ENCODE measurements at places on chromosomes 7 and 10.
A peak's percentile ranks its signal among the peaks of the same experiment; 100 is the strongest.

GRCh38 chr10:85548034-85548433, 818.6 kb downstream of the GRID1 start:
- DNase-seq = peak; percentile 0

GRCh38 chr10:18140149-18140956, at the start of gene CACNB2:
TSS of gene CACNB2 (plus strand) at chr10:18140424.
- DNase-seq = no peak

DNA sequence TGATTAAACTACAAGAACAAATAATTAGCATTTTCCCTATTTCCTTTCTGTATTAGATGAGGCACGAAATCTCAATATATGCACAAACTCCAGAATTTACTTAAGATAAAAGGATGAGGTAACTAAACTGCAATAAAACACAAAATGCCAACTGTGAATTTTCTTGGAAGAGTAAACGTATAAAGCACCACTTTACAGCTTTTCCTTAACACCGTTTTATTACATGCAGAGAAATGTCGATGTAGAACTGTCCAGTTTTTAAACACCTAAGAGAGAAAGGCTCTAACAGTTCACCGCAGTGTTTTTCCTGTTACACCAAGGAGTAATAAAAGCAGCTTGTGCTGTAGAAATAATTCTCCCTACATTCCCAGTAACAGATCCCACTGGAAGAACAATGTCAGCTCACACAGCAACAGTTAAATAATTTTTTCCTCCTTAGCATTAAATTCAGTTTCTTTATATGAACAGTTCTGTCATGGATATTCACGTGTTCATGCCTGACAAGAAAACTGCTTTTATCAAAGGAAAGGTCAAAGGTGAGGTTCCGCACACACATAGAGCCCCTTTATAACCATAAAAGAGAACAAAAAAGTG, 52.0 kb downstream of the MINDY3 start:
- DNase-seq = no peak

DNA sequence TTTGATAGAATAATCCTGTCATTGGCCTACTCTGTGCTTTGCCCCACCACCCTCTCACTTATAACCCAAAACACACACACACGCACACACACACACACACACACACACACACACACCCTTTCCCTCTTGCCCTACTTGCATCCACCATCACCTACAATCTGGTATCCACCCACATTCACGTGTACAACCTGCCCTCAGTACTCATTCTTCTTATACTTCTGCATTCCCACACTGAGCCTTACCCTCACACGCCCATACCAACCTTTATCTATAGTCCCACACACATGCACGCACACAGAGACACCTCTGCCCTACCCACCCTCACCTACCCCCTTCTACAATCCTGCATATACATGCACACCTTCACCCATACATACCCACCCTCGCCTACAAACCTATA, 10.8 kb upstream of the SRI start:
- DNase-seq = no peak

DNA sequence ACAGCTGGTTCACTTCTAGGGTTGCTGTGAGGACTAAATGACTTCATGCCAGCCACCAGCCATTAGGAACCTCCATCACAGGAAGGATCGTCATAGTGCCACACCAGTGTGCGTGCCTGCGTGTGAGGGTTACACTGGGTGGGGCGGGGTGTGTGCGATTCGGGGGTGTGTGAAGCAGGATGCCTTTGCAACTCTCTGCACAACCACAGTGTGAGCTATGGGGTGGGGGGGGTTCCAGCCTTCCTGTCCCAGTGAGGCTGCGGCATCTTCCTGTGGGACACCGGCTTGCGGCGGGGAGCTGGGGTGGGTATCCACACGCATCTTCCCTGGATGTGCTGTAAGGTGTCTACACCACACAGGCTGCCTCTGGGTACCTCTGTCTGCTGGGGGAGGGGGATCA, 6.9 kb upstream of the ELFN1 start:
- DNase-seq = no peak

DNA sequence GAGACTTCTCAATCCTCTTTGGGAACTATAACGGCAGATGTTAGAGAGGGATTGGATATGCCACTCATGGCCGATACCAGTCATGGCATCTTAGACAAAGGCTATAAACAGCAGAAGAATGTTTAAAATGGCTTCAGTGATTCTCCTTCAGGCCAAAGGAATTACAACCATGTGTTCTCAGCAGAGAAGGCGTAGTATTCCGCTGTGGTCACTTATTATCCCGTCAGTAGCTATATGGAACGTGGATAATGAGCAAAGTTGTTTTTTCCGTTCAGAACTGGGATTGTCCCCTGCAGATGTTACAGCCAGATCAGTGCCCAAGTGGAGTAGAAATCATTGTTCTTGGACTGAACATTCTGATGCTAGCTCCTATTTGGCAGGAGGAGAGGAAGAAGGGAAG, 43.1 kb downstream of the TEX36 start:
- no peak for DNase-seq

- no peak for DNase-seq
Measured at GRCh38 chr10:24449321-24449740, 240.4 kb downstream of the KIAA1217 start.

DNA sequence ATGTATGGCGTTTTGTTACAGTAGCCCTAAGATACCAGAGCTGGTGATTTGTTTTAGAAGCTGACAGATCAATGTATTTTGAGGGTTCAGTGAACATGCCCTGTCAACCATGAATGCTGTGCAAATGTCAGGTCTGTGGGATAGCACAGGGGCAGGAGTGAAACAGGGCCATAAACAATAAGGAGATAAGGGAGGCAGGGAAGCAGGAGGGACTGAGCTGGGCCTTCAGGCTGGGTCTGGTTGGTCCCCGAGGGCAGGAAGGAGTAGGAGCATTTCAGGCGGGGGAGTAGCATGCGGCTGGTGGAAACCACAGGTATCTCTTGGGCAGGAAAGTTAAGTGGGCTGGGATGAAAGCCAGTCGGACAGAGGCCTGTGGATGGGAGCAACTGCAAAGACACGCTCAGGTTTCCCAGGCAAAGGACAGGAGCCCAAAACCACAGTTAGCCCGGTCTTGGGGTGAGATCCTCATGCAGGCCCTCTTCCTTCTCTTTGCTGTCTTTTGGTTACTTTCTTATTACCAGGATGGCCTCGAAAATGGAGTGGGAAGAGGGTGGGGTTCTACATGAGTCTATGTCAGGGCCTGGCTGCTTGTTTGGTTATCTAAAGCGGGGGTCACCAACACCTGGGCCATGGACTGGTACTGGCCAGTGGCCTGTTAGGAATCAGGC, 69.5 kb upstream of the SEPHS1 start:
- DNase-seq = no peak

- DNase-seq = no peak
Measured at GRCh38 chr10:58517491-58518355, 5.1 kb downstream of the BICC1 start.

- DNase-seq = no peak
Measured at GRCh38 chr7:134834689-134835462, 55.4 kb downstream of the CALD1 start.

DNA sequence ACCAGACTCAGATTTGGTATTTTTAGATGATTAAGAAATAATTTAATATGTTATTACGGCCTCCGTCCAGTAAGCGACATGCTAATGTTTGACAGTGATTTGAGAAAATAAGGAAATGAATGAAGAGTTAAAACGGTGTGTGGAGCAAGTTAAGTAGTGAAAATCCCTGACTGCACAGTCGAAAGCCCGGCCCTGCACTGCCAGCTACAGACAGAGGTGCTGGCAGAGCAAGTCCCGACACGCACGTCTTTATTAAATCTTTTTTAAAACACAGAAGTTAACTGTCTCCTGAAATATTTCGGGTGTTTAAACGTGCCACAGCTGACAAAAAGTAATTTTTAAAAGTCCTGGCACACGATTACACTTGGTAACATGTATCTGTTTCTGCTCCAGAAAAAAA, 293.4 kb upstream of the RNF32 start:
- DNase-seq = no peak

- no peak for DNase-seq
Measured at GRCh38 chr10:63042256-63042655, 90.9 kb upstream of the NRBF2 start.

GRCh38 chr7:143240291-143241168, 18.7 kb downstream of the TAS2R40 start:
- peak; percentile 37 for DNase-seq

- DNase-seq = no peak
Measured at GRCh38 chr10:6609625-6610024, 29.5 kb upstream of the PRKCQ start.

GRCh38 chr7:43849047-43849446, 20.3 kb downstream of the MRPS24 start:
- no peak for DNase-seq

DNA sequence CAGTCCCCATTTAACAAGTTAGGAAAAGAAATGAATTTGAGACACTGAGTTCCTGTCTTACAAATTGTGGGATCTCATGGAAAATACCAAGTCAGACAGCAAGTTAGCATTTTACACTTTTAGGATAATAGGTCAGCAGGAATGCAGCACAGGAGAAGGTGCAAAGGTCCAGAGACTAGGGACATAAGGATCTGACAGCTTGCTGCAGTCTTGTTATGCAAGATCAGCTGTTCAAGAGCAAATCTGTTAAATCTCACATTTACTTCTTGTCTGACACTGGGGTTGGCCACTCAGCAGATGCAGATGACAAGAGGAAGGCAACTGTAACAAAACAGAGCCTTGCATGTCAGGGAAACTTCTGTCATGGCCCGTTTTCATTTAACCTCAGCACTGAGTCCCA, 239.6 kb downstream of the PHF14 start:
- DNase-seq = no peak

- no peak for DNase-seq
Measured at GRCh38 chr10:1724921-1725488, 12.3 kb downstream of the ADARB2 start.

DNA sequence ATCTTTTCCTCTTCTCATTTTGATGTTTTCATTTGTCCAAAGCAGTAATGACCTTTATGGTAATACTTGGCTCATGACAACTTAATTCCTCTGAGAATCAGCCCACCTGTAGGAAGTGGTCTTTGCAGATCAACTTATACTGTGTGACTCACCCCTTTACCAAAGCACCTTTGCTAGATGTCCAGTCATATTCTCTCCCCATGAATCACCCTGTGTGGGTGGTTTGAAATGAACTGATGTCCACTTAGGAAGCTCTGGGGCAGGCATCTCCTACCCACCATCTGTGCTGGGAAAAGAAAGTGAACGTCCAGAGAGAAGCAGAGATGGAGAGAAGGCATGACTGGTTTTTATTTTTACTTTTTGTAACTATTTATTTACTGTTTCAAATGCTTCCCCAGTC, 410.3 kb downstream of the KIF20B start:
- no peak for DNase-seq

DNA sequence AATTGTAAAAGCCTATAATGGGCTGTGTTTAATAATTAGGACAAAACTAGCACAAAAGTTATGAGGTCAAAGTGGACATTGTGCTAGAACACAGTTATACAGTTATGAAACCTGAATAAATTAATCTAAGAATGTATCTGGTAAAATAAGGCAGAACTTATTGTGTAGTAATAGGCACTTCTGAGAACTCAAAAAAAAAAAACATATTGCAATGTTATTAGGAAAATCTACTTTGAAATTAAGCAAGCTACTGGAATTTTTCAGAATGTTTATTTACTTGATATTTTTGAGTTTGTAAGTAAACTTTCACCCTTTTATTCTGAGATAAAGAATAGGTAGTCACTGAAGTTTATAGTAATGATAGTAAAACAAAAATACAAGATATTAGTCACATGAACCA, 135.8 kb upstream of the ABCB5 start:
- no peak for DNase-seq

- DNase-seq = no peak
Measured at GRCh38 chr10:86756511-86757112, at the start of gene BMPR1A. TSS of gene BMPR1A (plus strand) at chr10:86756619. CDS start at chr10:86876019, 119,400 bp downstream.

DNA sequence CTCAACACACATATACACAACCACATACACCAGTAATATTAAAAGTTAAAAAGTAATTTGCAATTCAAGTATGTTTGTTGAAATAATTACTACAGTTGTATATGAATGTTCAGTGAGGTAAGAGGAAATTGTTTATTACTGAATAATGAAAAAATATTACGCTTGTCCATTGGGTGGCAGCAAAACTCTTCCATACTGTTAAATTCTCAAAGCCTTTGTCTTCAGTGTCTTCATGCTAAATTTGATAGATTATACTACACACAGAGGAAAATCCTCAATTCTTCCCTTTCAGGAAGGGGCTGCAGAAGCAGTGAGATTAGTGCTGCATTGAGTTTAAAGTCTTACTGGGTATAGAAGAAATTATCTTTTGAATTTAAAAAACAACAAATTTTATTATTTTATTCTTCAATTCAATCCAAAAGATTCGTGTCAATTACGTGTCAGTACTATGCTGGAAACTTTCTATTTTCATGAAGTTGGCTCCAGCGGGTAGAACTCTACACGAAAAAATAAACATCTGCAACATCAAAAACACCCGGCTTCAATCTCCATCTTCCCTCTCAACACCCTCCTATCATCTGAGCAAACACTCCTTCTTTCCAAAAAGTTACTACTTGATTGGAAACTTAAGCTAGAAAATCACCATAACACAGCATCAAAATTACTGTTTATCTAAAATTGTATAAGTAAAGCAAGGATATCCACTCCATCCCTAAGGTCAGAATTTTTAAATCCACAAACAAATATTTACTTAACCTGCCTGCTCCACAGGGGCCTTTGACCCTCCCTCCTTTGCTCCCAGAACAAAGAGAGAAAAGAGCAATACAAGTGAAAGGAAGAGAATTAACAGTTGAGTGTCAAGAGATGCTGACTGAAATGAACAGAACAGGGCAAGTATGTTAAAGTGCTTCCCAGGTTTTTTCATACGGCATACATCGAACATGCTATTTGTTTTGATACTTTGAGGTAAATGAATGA, 37.0 kb upstream of the TES start:
- DNase-seq = no peak

- DNase-seq = no peak
Measured at GRCh38 chr7:116630357-116630756, 41.6 kb upstream of the MET start.

DNA sequence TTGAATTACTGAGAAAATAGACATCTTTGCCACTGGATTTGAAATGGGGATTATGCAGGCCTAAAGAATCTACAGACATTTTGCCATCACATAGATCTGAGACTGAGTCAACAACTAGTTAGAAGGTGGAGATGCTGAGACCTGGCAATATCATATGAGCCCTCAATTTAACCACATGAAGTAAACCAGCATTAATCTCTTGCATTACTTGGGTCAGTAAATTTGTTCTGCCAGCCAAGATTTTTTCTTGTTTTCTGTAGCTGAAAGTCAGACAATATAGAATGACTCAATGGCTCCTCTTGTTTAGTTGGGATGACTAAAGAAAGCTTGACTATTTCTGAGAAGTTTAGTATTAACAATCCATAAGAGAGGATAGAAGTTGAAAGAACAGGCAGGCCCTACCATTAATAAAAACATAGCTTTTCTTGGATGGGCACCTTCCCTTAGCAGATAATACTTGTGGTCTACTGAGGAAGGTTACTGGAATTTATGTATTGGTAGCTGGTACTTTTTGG, 396.7 kb upstream of the SORCS1 start:
- DNase-seq = no peak

- DNase-seq = no peak
Measured at GRCh38 chr10:19964625-19965024, 148.4 kb downstream of the PLXDC2 start.
